ENCODE measurements at places on chromosomes 4 and X. TPM values are rescaled to one million over a fixed set of nuclear protein-coding genes. Genes with fewer than 3 reads are reported as not detected.

Gene MAGED4
- not detected for total RNA-seq

Gene ENPP6
- total RNA-seq = 0.23 TPM

Gene AR
- 0.02 TPM for total RNA-seq

Gene PLXNB3
- 1.3 TPM for total RNA-seq

Gene GJB1
- total RNA-seq = not detected

DNA sequence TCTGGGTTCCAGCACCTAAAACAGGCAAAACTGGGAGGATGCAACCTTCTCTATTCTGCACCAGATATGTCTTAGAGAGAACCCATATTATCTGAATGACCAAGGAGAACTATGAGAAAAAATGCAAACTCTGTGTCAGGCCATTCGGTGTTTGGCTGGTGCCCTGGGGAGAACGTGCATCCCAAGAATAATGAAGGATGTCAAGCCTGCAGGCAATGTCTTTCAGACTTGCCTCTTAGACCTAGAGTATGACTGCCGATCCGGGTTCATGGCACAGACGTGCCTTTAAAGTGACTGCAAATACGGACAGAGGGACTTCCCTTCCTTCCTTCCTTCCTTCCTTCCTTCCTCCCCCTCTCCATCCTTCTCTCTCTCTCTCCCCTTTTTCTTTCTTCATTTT lies 6.9 kb downstream of the XAGE1B start:
- no peaks in the 10 kb centered on the region for H3K27me3 ChIP-seq
- no peak for DNase-seq
- H3K36me3 ChIP-seq = no peaks in the 10 kb centered on the region
- H3K4me3 ChIP-seq = no peak overlapping the region
- H3K27ac ChIP-seq = no peak overlapping the region

DNA sequence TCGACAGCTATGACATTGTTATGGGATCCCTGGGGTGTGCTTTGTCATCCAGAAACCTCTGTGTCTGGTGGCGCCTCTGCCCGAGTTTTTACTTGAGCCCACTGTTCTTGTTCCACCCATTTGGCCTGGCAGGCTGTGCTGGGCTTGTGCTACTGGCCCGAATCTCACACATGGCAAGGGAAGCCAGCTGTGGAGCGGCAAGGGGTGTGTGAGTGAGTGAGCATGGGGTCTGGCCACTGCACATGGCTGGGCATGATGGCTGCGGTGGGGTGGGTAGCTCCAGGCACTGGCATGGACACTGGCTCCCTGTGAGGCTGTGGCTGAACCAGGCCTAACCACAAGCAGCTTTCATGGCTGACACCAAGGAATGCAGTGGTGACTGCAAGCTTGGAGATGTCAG lies 89.2 kb downstream of the DACH2 start:
- H3K27ac ChIP-seq = no peak overlapping the region
- no peak for DNase-seq
- H3K4me1 ChIP-seq = no peaks in the 10 kb centered on the region
- no peak overlapping the region for H3K4me3 ChIP-seq

DNA sequence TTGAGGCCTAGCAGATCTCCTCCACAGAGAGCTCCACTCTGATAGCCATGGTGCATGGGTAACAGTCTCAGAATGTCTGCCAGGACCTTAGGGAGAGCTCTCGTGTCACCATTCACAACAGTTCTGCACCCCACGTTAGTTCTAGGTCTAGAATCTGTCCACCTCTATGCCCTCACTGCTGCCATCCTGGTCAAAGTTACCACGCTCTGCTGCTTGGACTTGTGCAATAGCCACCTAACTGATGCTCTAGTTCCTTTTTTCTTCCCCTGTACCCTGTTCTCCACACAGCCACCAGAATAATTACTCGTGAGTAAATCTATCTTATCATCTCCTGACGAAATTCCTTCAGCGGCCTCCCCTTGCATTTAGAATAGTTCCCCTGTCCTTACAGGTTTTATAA lies 268.8 kb upstream of the GATB start:
- no peak overlapping the region for H3K4me3 ChIP-seq
- no peaks in the 10 kb centered on the region for H3K27me3 ChIP-seq
- H3K4me1 ChIP-seq = peaks cover 8% of the 10 kb centered on the region
- H3K27ac ChIP-seq = no peak overlapping the region

- no peak overlapping the region for H3K27ac ChIP-seq
- H3K27me3 ChIP-seq = no peaks in the 10 kb centered on the region
- no peaks in the 10 kb centered on the region for H3K36me3 ChIP-seq
- H3K4me3 ChIP-seq = no peak overlapping the region
- H3K4me1 ChIP-seq = no peaks in the 10 kb centered on the region
- peak; percentile 6 for DNase-seq
Measured at GRCh38 chrX:70979136-70979762, 48.4 kb upstream of the SLC7A3 start.

GRCh38 chr4:141652161-141652778 lies 15.9 kb downstream of the IL15 start:
- no peaks in the 10 kb centered on the region for H3K36me3 ChIP-seq
- H3K4me1 ChIP-seq = no peaks in the 10 kb centered on the region
- H3K27me3 ChIP-seq = no peaks in the 10 kb centered on the region
- DNase-seq = no peak
- H3K27ac ChIP-seq = no peak overlapping the region

DNA sequence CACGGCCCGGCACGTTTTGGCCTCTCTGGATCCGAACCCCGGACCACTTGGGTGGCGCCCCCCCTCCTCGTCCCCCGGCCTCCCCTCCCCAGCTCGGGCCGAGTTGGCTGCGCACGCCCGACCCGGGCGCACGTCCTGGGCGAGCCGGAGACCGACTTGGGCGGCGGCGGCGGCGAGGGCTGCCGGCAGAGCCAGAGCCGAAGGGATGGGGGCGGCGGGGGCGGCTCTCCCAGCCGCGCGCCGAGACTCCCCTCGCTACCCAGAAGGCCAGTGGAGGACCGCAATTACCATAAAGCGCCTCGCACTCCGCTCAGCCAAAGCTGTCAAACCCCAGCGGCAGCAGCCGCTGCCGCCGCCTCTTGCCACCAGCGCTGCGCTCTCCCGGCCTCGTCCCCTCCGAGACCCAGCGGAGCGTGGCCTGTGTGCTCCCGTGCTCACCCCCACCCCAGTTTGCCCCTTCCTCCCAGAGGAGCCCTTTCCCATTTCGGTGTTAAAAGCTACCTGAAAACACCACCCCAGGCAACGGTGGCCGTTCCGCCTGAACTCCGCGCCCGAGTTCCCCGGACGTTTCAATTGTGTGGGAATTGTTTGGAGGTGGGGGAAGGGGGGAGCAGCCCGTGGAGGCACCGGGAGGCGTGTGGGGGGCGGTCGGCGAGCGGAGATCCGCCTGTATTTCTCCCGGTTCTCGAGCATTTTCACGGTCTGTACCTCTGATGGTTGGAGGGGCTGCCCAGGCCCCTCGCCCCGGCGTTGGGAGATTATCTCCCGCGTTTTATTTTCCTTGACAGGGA lies 701 bp upstream of the BCOR start:
- peak; percentile 56 for DNase-seq
- H3K27me3 ChIP-seq = no peaks in the 10 kb centered on the region
- H3K27ac ChIP-seq = peak overlapping the region; percentile 65
- no peaks in the 10 kb centered on the region for H3K36me3 ChIP-seq
- peaks cover 31% of the 10 kb centered on the region for H3K4me1 ChIP-seq
- peak overlapping the region; percentile 37 for H3K4me3 ChIP-seq

DNA sequence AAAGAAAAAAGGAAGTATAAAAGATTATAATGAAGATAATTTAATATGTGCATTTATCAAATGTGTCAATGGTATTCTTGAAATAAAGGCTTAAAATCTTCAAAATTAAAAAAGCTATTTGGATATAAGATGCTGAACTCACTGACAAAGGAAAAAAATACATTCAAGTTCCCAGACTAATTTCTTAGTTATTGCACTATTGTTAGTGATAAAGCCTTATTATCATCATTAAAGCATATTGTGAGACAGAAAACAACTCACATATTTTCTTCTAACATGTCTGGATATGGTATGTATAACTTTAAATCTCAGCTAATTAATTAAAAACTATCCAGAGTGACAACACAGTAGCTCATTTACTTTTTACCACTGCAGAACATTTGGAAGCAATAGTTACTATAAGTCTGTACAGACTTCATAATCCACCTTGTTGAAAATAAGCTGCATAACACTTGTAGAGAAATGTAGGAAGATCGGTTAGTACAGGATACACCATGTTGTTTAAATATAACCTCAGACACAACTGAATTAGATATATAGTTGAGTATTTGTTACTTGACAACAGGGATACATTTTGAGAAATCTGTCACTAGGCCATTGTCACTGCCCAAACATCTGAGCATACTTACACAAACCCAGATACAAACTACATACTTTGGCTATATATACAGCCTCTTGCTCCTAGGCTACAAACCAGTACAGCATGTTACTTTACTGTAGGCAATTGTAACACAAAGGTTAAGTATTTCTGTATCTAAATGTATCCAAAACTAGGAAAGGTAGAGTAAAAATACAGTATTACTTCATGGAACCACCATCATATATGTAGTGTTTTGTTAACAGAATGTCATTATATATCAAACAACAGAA lies 12.8 kb upstream of the FAM200B start:
- H3K4me3 ChIP-seq = no peak overlapping the region
- H3K27me3 ChIP-seq = no peaks in the 10 kb centered on the region
- H3K27ac ChIP-seq = no peak overlapping the region
- DNase-seq = no peak
- H3K4me1 ChIP-seq = peaks cover 4% of the 10 kb centered on the region

GRCh38 chrX:83501003-83501402 lies 7.1 kb upstream of the POU3F4 start:
- H3K27me3 ChIP-seq = no peaks in the 10 kb centered on the region
- no peak for DNase-seq
- H3K4me1 ChIP-seq = no peaks in the 10 kb centered on the region
- no peak overlapping the region for H3K4me3 ChIP-seq

- H3K4me1 ChIP-seq = peaks cover 29% of the 10 kb centered on the region
- no peak overlapping the region for H3K4me3 ChIP-seq
- no peak overlapping the region for H3K27ac ChIP-seq
- no peak for DNase-seq
- no peaks in the 10 kb centered on the region for H3K36me3 ChIP-seq
Measured at GRCh38 chrX:47585273-47585672, 3.0 kb downstream of the TIMP1 start.

GRCh38 chrX:129959493-129959832 lies 23.0 kb upstream of the BCORL1 start:
- DNase-seq = no peak
- H3K36me3 ChIP-seq = no peaks in the 10 kb centered on the region
- H3K27me3 ChIP-seq = no peaks in the 10 kb centered on the region

GRCh38 chr4:147826288-147826646 lies 94.4 kb downstream of the ARHGAP10 start:
- no peaks in the 10 kb centered on the region for H3K36me3 ChIP-seq
- no peak overlapping the region for H3K4me3 ChIP-seq
- peaks cover 15% of the 10 kb centered on the region for H3K4me1 ChIP-seq
- H3K27me3 ChIP-seq = no peaks in the 10 kb centered on the region
- DNase-seq = no peak
- H3K27ac ChIP-seq = no peak overlapping the region

DNA sequence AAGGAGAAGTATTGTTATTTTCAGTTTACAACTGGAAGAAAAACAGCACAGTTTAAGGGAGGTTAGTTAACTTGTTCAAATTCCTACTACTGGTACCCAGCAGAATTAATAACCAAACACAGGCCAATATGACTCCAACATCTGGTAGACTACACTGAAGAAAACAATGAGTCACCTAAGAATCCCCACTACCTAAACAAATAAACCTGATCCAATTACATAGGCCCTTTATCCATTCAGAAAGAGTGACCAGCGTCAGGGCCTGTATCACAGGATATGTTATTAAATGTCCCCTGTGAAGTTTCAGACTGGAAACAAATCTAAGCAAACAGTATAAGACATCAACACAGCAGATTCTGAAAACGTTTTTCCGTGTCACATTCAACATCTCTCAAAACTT lies 492.5 kb upstream of the INTU start:
- H3K4me3 ChIP-seq = no peak overlapping the region
- no peak for DNase-seq
- H3K4me1 ChIP-seq = no peaks in the 10 kb centered on the region
- no peak overlapping the region for H3K27ac ChIP-seq
- no peaks in the 10 kb centered on the region for H3K27me3 ChIP-seq

- H3K4me1 ChIP-seq = no peaks in the 10 kb centered on the region
- no peak overlapping the region for H3K27ac ChIP-seq
- DNase-seq = no peak
- H3K27me3 ChIP-seq = no peaks in the 10 kb centered on the region
- H3K36me3 ChIP-seq = no peaks in the 10 kb centered on the region
- no peak overlapping the region for H3K4me3 ChIP-seq
Measured at GRCh38 chr4:110742143-110742542, 119.3 kb upstream of the PITX2 start.

DNA sequence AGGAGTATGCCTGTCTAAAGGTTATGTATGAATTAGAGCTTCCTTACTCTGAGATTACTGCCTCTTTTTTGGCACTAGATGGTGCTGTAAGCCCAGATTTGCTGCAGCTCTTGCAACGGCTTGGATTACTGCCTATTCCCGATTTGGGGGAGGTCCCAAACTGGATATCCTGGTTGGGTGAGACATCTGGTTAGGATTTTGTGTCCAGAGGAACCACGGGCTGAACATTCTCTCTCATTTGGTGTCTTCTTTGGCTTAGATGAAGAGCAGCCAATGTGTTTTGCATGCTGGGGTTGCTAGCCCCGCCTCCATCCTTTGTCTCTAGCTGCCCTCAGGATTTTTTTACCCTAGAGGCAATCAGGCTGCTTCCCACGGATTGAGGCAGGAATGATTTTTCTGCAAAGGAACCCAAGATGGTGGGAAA lies 31.9 kb downstream of the F8A1 start:
- no peaks in the 10 kb centered on the region for H3K36me3 ChIP-seq
- H3K4me3 ChIP-seq = no peak overlapping the region
- DNase-seq = peak; percentile 61
- no peaks in the 10 kb centered on the region for H3K4me1 ChIP-seq

- H3K4me1 ChIP-seq = no peaks in the 10 kb centered on the region
- no peak overlapping the region for H3K27ac ChIP-seq
Measured at GRCh38 chr4:181007751-181008150, 1235.5 kb upstream of the TENM3 start.

DNA sequence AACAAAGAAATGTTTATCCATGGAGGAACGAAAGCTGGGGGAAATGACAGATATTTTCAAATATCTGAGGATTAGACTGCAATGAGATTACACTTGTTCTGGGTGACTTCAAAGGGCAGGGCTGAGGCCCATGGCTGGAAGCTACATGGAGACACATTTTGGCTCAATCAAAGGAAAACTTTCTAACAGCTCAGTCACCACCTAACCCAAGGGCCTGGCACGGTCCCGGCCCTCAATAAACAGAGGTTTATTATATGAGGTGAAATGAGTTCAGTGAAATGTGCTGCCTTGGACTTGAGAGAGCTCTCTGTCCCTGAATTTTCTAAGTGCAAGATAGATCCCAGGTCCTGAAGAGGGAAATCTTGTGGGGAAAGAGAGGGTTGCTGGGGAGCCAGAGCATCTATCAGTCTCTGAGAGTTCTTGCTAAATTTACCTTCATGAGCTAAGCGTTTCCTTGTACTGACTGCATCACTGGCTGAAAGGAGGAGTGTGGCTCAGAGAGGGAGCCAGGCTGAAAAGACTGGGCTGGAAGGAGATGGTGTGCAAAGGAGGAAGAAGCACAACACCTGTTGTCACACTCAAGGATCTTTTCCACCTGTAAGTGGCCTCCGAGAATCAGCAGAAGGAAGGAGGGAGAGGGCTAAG lies 2.0 kb upstream of the RIPPLY1 start:
- H3K4me1 ChIP-seq = no peaks in the 10 kb centered on the region
- H3K27me3 ChIP-seq = no peaks in the 10 kb centered on the region
- DNase-seq = no peak
- H3K27ac ChIP-seq = no peak overlapping the region
- H3K4me3 ChIP-seq = no peak overlapping the region
